NCI-H2081 treated with DMSO at 0.1 percent for 48 hours (cell line): ENCODE measurements at places on chromosomes 3 and 15.

DNA sequence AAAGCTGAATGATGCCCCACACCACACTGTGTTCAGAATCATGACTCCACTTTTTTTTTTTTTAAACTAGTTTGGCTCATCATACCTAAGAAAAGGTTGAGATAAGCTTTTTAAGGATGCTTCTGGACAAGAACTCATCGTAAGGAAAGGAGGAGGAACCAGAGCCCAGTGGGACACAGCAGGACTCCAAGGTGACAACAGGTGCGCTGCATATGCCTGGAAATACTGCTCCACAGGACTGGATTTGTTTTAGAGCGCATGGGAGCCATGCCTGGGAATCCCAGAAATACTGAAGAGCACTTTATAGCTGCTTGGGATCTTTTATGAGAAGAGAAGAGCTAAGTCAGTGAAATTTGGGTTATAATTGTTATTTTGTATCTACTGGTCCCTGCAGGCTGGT is 93.4 kb downstream of the NEDD4 start:
- DNase-seq = no peak

DNA sequence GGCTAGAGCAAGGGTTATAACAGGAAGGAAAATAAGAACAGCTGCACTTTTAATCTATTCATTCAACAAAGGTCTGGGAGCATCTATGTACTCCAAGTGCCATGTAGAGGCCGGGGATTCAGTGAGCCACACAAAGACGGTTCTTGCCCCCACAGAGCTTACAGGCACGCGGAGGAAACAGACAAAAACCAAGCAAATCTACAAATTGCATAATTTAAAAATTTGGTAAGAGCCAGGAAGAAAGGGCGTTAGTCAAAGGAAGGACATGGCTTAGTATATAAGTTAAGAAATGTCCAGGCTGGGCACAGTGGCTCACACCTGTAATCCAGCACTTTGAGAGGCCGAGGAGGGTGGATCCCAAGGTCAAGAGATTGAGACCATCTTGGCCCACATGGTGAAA is 10.4 kb upstream of the GREM1 start:
- no peak for DNase-seq

- peak; percentile 13 for DNase-seq
Observed at GRCh38 chr3:197256836-197257444, 41.5 kb downstream of the DLG1 start.

- DNase-seq = no peak
Observed at GRCh38 chr3:88061746-88062145, 2.7 kb downstream of the ZNF654 start.

GRCh38 chr3:74067296-74067695 is 442.6 kb upstream of the PDZRN3 start:
- DNase-seq = no peak

GRCh38 chr15:42014406-42014805 is 6.4 kb downstream of the PLA2G4E start:
- DNase-seq = no peak

DNA sequence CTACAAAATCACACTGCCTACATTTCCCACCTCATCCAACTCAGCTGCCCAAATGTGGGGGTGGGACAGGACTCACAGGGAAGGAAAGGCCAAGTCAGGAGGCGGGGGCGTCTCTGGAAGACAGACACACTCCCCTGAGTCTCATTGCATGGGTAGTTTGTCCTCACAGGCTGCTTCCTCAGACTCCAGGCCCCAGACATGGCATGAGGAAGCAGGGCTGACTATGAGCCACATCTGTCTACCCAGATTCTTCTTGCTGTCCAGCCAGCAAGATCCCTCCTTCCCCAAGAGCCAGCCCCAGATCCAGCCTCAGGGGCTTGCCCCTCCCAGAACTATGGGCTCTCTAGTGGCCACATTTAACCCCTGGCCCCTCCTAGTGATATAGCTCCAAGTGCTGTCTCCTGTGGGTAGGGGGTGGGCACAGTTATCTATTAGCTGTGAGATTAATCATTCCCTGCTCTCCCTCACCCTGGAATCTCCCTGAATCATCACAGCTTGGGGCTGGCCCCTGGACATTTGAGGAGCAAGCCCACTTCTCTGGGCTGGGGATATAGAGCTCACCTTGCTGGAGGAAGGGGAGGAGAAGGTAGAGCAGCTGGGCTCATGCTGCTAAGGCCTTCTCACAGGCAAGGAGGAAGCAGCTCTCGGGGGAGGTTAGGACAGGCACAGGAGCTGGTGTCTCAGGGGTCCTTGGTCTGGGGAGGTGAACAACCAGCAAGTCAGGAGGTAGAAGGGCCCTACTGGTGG is 2.1 kb upstream of the CCDC33 start:
- no peak for DNase-seq

DNA sequence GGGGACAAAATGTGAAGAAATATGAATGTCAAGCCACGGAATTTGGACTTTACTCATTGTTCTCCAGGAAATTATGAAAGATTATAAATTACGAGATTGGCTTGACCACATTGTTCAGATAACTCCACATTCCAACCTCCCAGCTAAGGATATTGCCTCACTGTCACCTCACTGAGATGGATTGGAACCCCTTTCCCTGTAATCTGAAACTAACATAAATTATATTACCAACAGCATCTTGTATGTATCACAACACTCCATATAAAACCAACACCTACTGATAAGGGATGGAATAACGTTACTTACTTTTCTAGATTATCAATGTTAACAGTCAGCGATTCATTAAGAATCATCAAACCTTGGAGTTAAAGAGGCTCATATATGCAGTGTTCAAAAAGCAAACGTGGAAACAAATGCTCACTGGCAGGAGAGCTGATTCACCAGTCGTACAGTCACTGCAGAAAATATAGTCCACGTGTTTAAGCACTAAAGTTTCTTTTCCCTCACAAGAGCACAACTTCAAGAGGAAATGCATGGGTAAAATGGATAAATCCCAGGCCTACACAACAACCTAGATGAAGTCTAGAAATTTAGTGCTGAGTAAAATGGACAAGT is 451.5 kb downstream of the FGF12 start:
- DNase-seq = no peak

DNA sequence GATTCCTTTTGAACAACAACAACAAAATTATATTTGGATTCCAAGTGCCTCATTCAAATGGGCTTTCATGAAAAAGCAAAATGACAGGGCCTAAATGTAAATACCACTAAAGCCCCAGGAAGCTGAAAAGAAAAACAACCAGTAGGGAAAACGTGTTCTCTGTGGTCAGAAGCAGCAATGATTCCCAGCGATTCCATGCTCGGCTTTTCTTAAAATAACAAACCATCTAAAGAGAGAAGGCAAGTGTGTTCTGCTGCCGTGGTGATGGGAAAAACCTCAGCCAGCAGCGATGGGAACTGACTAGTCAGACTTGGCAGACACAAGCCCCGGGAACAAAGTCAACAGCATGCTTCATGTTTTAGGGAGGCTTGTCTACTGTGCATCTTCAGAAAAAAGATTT is 153.6 kb downstream of the TNIK start:
- DNase-seq = no peak

DNA sequence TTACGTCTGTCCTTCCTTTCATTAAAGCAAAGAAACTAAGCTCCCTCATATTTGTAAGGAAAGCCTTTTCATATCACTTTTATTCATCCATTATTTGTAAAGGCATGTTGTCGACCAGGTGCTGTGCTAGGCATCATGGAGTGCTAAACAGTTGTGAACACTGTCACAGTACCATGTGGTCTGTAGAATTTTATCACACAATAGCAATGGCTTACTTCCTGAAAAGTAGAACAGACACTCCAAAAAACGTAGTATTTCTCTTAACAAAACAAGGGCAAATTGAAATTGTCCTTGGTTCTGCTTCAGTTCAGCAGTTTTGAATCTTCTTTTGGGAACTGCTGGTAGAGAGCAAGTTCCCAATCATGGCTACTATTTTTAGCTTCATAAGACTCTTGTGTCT is 63.3 kb downstream of the RBMS3 start:
- no peak for DNase-seq

- DNase-seq = no peak
Observed at GRCh38 chr3:113339616-113340244, 101.6 kb downstream of the CFAP44 start.

DNA sequence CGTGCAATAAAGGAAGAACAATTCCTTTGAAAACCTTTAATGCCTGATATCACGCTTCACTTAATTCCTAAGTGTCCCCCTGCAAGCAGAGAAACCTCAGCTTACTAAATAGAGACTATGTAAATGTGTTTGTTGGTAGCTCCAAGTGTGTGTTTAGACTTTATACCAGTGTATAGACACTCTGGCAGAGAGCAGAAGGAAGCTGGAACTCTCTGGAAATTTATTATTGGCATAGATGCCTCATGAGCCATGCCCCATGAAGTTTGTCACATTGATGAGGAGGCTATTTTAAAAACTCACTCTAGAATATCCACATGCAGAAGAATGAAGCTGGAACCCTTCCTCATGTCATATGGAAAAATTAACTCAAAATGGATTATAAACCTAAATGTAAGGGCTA is 99.9 kb downstream of the THRB start:
- no peak for DNase-seq

DNA sequence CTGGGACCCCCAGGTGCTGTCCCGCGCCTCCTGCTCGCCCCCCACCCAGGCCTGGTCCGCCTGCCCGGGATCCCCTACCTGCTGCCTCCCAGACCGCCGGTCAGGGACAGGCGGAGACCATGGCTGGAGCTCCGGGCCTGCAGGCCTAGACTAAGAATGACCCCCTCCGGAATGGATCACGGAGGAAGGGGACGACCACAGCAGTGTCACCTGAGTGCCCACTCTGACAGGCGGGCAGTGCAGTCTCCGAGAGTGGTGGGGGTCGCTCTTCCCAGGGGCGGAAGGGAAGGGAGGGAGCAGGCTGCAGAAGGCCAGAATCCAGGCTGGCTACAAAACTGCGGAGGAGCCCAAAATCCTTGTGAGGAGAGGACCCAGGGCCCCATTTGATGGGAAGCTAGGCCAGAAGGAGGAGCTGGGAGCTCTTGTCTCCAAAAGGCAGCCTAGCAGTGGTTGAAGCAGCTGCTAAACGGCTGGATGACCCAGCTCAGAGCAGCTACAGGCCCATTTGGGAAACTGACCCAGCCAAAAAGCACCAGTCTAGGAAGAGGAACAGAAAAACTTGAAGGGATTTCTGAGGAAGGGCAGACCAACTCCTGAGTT is 908 bp upstream of the RAB43 start:
- no peak for DNase-seq

- no peak for DNase-seq
Observed at GRCh38 chr15:58457466-58457965, 25.7 kb downstream of the LIPC start.

DNA sequence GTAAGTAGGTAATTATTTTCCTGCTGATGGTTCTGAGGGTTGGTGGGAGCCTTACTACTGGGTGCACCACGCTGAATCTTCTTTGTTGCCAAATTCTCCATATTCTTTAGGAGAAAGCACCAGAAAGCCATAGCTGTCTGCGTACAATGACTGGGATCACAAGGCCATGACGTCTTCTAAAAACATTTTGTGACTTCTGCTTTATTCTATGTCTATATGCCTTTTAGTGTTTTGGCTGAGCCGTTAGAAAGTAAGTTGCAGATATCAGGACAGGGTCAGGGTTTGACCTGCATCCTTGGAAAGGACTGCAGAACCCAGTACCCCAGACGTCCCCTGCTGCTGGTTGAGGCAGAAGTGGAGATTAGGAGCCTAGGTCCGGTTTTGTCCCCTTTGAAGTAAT is 95.6 kb downstream of the DNASE1L3 start:
- DNase-seq = no peak

- no peak for DNase-seq
Observed at GRCh38 chr3:150388498-150389418, 19.3 kb upstream of the TSC22D2 start.

- DNase-seq = no peak
Observed at GRCh38 chr3:145251311-145251710, 909.7 kb downstream of the PLOD2 start.

DNA sequence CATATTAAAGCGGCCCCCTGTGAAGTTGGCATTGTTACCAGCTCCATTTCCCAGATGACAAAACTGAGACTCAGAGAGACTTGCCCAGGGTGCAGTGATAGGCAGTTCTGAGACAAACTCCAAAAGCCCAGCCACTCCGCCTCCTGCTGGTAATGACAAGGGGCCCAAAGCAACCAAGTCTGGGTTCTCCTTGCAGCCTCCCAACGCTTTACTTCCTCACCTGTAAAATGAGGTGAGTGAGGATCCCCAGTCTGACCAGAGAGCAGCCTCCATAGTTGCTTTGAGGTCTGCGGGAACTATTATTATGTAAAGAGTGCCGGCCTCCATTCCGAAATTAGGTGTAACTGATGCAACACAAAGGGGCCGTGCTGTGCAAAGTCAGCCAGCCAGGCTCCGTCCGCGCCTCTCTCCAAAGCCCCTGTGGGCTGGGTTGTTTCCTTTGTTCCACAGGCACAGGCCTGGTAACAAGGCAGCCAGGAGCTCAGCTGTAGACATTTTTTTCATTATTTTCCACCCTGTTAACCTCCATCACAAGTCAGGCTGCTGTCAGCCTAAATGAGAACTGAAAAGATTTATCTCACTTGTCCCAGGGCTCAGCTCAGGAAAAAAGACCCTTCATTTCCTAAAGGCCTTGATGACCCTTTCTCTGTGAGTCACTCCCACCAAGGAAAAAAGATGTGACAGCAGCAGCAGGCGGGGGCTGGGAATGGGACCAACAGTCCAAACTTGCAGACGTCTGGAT is 139.1 kb upstream of the RAD18 start:
- no peak for DNase-seq

DNA sequence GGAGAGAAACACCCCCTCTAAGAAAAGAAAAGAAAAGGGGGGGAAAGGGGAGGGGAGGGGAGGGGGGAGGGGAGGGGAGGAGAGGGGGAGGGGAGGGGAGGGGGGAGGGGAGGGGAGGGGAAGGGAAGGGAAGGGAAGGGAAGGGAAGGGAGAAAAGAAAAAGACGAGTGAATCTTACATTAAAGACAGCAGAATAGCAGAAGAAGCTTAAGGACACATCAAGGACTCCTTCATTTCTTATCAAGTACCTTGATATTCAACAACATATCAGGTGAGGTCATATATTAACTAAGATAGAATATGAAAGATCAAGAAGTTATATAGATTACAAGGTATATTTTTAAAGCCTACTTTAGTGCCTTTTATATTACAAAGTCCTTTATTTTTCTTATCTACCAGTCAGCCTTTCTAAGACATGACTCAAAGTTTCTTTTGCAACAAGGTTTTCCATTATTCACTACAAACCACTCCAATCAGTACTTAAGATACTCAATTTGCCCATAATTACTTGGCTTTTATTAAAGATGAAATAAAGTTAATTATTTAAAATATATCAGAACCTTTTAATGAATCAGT is 17.7 kb upstream of the AADAC start:
- DNase-seq = no peak

DNA sequence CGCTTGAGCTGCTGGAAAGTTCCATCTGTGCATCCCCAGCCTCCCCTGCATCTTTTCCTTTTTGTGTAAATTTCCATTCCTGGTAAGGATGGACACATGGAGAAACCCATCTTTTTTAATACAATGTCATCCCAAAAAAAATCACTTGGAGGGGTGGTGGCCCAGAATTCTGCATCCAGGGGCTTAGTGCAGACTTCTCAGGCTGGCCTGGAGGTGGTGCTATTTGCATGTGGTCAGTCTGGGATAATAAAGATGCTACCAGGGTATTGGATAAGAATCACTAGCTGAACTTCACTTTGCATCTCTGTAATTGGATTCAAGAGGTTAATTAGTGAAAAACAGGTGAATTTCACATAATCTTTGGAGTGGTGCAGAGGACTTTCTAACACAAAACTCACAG is 1.8 kb upstream of the ZSCAN2 start:
- no peak for DNase-seq
